ENCODE measurements at places on chromosomes 13 and 19. TPM values are rescaled to one million over a fixed set of nuclear protein-coding genes. Genes with fewer than 3 reads are reported as not detected.

The SMIM24 gene
- 0.41 TPM for total RNA-seq

- H3K27me3 ChIP-seq: no peaks in the 10 kb centered on the region
- peak overlapping the region; percentile 59 for H3K27ac ChIP-seq
- peaks cover 14% of the 10 kb centered on the region for H3K4me1 ChIP-seq
- no peak overlapping the region for H3K4me3 ChIP-seq
- no peaks in the 10 kb centered on the region for H3K36me3 ChIP-seq
- peak; percentile 80 for DNase-seq
Measured at GRCh38 chr19:45569619-45570421, 14.8 kb downstream of the OPA3 start.

The ZNF135 gene
- 0.62 TPM for total RNA-seq

GRCh38 chr13:23752111-23753001, 136.8 kb downstream of the MIPEP start:
- H3K27ac ChIP-seq: no peak overlapping the region
- H3K4me3 ChIP-seq: no peak overlapping the region
- DNase-seq: no peak
- peaks cover 31% of the 10 kb centered on the region for H3K4me1 ChIP-seq
- no peaks in the 10 kb centered on the region for H3K27me3 ChIP-seq
- peaks cover 18% of the 10 kb centered on the region for H3K36me3 ChIP-seq

GRCh38 chr13:89688918-89689317, 1658.6 kb upstream of the MIR17HG start:
- H3K4me1 ChIP-seq: no peaks in the 10 kb centered on the region
- H3K27ac ChIP-seq: no peak overlapping the region
- no peaks in the 10 kb centered on the region for H3K27me3 ChIP-seq
- H3K4me3 ChIP-seq: no peak overlapping the region
- no peaks in the 10 kb centered on the region for H3K36me3 ChIP-seq
- no peak for DNase-seq

DNA sequence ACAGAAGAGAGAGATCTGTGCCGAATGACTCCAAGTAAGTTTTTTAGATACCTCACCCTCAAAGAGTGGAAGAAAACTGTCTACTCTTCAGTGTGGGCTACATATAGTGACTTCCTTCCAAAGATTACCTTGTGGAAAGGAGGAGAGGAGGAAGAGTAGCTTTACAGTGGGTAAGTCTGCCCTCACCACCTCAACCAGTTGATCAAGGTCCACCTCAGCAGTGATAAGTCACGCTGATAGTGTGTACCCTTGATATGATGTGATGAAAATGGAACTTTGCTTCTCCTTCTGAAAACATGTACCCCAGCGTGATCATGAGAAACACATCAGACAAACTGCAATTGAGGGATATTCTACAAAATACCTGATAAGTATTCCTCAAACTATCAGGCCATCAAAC, 20.6 kb downstream of the KLF5 start:
- H3K27me3 ChIP-seq: no peaks in the 10 kb centered on the region
- no peak for DNase-seq
- no peaks in the 10 kb centered on the region for H3K4me1 ChIP-seq
- H3K27ac ChIP-seq: no peak overlapping the region

- DNase-seq: no peak
- H3K27me3 ChIP-seq: no peaks in the 10 kb centered on the region
- H3K27ac ChIP-seq: no peak overlapping the region
- no peak overlapping the region for H3K4me3 ChIP-seq
Measured at GRCh38 chr13:73782450-73783449, 351.5 kb downstream of the KLF12 start.

The OR7A5 gene
- not detected for total RNA-seq

The ZNF714 gene
- 21.1 TPM for total RNA-seq

The KISS1R gene
- 5.3 TPM for total RNA-seq

The SAMD1 gene
- total RNA-seq: 53.0 TPM

The MRPS31 gene
- total RNA-seq: 28.8 TPM

GRCh38 chr13:109593230-109593629, 193.2 kb downstream of the IRS2 start:
- H3K36me3 ChIP-seq: no peaks in the 10 kb centered on the region
- H3K27me3 ChIP-seq: no peaks in the 10 kb centered on the region
- no peaks in the 10 kb centered on the region for H3K4me1 ChIP-seq
- H3K27ac ChIP-seq: no peak overlapping the region

DNA sequence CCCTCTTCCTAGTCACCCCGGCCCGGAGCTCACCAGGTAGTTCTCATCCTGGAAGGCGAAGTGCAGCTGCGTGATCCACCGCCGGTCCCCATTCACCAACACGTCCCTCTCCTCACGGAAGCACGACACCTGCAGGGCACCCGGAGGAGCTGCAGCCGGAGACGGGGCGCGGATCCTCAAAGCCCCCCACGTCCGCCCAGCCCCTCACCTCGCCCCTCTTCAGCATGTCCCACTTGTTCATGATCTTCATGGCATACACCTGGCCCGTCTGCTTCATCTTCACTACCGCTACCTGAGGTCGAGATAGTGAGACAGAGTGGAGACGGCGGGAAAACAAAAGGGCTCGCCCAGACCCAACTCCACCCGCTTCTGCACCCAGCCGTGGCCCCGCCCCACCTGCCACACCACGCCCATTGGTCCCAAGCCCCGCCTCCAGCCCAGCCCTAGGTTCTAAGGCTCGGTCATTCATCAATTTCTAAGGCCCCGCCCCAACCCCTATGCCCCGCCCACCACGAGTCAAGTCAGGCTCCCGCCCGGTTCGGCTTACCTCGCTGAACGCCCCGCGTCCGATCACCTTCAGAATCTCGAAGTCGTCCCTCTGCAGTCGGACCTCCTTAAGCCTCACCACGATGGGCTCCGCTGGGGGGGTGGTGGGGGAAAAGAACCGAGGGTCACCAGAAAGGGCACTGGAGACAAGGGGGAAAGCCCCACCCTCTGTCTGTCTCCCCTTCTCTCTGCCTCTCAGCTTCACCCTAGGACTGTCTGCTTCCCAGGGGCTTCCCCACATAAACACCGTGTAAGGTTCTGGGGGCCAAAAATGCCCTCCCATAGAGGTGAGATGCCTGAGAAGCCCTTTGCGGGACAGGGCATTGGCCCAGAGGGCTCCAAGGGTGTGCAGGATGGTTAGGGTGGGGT, 2.8 kb downstream of the DMPK start:
- H3K4me3 ChIP-seq: peak overlapping the region; percentile 65
- DNase-seq: peak; percentile 93
- H3K4me1 ChIP-seq: peaks cover 13% of the 10 kb centered on the region
- H3K27ac ChIP-seq: no peak overlapping the region
- H3K27me3 ChIP-seq: peaks cover 29% of the 10 kb centered on the region

- H3K4me3 ChIP-seq: peak overlapping the region; percentile 77
- peaks cover 9% of the 10 kb centered on the region for H3K4me1 ChIP-seq
- peak; percentile 94 for DNase-seq
- H3K27ac ChIP-seq: no peak overlapping the region
Measured at GRCh38 chr19:3275583-3276340, 51.3 kb downstream of the CELF5 start.

DNA sequence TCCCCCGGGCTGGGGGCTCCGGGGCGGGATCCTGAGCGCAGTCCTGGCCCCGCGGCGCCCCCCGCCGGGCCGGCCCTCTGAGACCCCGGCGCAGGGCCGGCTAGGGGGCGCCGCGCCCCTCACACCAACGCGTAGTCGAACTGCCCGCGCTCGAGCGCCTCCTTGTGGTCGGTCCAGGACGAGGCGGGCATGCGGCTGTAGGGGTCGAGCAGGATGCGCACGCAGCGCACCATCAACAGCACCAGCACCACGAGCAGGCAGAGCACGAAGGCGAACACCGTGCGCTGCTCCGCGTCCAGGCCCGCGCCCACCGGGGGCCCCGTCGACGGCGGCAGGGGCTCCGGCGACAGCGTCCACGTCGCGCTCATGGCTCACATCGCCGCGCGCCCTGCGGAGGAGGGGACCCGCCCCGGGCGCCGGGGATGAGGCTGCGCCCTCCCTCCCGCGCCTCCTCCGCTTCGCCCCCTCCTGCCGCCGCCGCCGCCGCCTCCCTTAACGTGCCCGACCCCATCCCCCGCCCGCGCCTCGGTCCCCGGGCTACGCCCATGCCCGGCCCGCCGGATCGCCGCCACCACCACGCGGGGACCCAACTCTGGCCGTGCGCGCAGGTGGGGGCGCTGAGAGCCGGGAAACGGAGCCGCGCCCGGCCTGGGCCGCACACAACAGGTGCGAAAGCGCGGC, 624 bp downstream of the CTXN1 start:
- H3K4me1 ChIP-seq: peaks cover 24% of the 10 kb centered on the region
- H3K27ac ChIP-seq: no peak overlapping the region
- no peaks in the 10 kb centered on the region for H3K27me3 ChIP-seq

DNA sequence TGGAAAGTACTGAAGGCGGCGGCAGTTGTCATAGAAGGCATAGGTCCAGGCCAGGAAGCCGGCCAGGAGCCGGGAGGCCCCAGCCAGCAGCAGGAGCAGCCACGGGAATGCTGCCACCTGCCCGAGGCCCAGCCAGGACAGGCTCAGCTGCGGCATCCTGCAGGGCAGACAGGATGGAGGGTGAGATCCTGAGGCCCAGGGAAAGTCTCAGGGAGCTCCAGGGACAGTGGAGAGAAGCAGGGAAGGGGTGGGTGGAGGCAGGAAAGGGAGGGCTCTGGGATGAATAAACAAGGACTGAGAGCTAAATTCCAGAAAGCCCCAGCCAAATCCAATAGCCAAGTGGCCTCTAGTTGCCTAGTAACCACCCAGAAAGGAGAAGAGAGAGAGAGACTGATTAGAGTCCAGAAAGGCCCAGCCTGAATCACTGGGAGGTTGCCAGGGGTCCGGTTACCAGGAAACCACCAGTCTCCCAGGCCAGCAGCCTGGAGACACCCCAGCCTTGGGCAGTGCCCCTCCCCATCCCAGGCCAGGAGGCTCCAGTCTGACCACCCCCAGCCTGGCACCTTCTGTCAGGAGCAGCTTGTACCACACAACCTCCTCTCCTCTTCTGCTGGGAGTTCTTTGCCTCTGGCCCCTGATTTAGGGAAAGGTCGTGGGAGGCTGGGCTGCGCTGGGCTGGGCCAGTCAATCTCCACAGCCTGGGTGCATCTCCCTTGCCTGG, 7.5 kb upstream of the OR10H5 start:
- peaks cover 5% of the 10 kb centered on the region for H3K4me1 ChIP-seq
- DNase-seq: no peak
- no peak overlapping the region for H3K4me3 ChIP-seq
- no peak overlapping the region for H3K27ac ChIP-seq
- no peaks in the 10 kb centered on the region for H3K36me3 ChIP-seq

The ZNF66 gene
- 4.9 TPM for total RNA-seq

GRCh38 chr19:50718255-50719118, 1.1 kb downstream of the SHANK1 start:
- H3K27me3 ChIP-seq: peaks cover 59% of the 10 kb centered on the region
- H3K27ac ChIP-seq: no peak overlapping the region
- no peak for DNase-seq

DNA sequence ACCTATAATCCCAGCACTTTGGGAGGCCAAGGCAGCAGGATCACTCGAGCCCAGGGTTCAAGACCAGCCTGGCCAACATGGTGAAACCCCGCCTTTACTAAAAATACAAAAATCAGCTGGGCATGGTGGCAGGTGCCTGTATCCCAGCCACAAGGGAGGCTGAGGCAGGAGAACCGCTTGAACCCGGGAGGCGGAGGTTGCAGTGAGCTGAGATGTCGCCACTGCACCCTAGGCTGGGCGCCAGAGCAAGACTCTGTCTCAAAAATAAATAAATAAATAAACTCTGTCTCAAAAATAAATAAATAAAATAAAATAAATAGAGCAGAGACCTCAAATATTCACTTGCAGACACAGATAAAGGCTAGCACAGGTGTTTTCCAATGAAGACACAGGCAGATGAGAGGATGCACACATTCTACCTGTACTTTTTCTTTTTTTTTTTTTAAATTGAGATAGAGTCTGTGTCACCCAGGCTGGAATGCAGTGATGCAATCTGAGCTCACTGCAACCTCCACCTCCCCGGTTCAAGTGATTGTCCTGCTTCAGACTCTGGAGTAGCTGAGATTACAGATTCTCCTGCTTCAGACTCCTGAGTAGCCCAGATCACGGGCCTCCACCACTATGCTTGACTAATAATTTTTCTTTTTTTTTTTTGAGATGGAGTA, 2.7 kb upstream of the RPS16 start:
- H3K27ac ChIP-seq: no peak overlapping the region
- H3K4me1 ChIP-seq: peaks cover 36% of the 10 kb centered on the region
- H3K27me3 ChIP-seq: no peaks in the 10 kb centered on the region

The CGB7 gene
- not detected for total RNA-seq

- no peak overlapping the region for H3K4me3 ChIP-seq
- peaks cover 5% of the 10 kb centered on the region for H3K27me3 ChIP-seq
- H3K27ac ChIP-seq: no peak overlapping the region
- DNase-seq: no peak
Measured at GRCh38 chr13:33556828-33557227, 261.1 kb upstream of the RFC3 start.

DNA sequence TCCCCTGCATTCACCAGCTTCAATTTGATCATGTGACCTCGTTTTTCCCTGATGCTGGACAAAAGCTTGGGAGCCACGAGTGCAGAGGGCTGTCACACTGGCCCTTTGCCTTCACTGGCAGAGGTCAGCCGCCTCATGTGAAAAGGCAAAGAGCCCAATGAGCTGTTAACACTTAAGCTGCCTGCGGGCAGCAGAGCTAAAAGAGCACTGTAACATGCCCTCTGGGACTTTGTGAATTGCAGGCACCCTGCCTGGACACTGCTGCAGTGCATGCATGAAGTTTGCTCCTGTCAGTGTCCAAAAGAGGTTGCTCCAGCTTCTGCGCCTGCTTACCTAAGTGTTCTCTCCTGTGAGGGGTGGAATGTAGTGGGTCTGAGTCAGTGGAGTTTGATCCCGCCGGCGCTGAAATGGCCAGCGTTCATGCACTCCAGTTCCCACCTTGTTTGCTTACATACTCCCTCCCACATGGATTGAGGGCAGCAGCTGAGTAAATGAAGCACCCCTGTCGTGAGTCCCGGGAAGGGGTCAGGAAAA, 193.7 kb downstream of the RFC3 start:
- no peaks in the 10 kb centered on the region for H3K36me3 ChIP-seq
- DNase-seq: no peak
- H3K4me3 ChIP-seq: no peak overlapping the region
- no peaks in the 10 kb centered on the region for H3K4me1 ChIP-seq

DNA sequence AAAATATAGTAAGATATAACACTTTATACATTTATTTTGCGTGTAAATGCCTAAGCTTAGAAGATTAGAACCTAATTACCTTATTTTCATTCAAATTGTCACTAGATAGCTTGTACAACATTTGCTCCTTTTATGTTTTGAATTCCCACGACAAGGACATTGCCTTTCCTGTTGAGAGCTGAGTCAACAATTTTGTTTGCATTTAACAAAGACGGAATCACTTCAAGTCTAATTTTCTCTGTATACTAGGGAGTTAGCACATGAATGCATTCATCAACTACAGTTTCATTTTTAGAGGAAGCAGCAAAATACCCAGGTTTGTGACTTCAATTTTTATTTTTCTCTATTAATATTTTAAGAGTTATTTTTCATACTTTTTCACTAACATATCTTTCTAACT, 48.7 kb upstream of the PCCA start:
- no peak overlapping the region for H3K27ac ChIP-seq
- no peak for DNase-seq
- H3K4me1 ChIP-seq: no peaks in the 10 kb centered on the region
- H3K27me3 ChIP-seq: no peaks in the 10 kb centered on the region
- no peak overlapping the region for H3K4me3 ChIP-seq

Measured in activated naive CD4-positive, alpha-beta T cell treated with anti-CD3 and anti-CD28 coated beads for 36 hours (primary cell).